ENCODE measurements at places on chromosomes 2 and 18. TPM values are rescaled to one million over a fixed set of nuclear protein-coding genes. Genes with fewer than 3 reads are reported as not detected.

The CXCR1 gene
- total RNA-seq: not detected

The CD207 gene
- not detected for total RNA-seq

The TPO gene
- total RNA-seq: not detected

The ASXL3 gene
- 0.66 TPM for total RNA-seq

The SULT1C3 gene
- total RNA-seq: not detected

The PELI1 gene
- 6.6 TPM for total RNA-seq

The CRYBA2 gene
- not detected for total RNA-seq

The LIPG gene
- 0.83 TPM for total RNA-seq

The ITM2C gene
- 63.4 TPM for total RNA-seq

The BOLL gene
- total RNA-seq: not detected

The DYTN gene
- not detected for total RNA-seq

The CENPO gene
- 25.9 TPM for total RNA-seq

The VIL1 gene
- not detected for total RNA-seq

The METTL21A gene
- 9.0 TPM for total RNA-seq

The GTF3C2 gene
- 33.4 TPM for total RNA-seq

The APOB gene
- under 0.01 TPM for total RNA-seq

The NCKAP5 gene
- total RNA-seq: 3.5 TPM

The ASTL gene
- 0.17 TPM for total RNA-seq

The HOXD11 gene
- not detected for total RNA-seq

The DHRS9 gene
- not detected for total RNA-seq

The GRB14 gene
- total RNA-seq: 0.29 TPM

The GATA6 gene
- total RNA-seq: 5.7 TPM
